ENCODE measurements at places on chromosomes 7 and 10.

- no peak for DNase-seq
Measured at GRCh38 chr10:129049501-129049900, 417.5 kb upstream of the MGMT start.

DNA sequence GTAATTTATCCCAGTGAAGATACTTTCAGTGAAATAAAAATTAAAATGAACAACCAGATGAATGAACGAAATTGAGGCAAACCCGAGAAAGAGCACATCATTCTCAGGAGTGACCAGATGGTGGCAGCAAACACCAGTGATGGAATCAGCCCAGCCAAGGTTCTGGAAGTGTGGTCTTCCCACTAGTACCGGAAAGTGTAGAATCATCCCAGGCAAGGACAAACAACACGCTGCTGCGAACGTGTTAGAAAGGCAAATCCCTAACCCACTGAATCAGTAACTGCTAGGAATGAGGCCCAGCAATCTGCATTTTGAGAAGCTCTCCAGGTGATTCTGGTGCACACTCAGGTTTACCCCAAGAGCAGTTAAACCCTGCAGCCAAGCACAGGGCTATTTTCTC lies 15.5 kb upstream of the SLC18A3 start:
- peak; percentile 81 for DNase-seq

DNA sequence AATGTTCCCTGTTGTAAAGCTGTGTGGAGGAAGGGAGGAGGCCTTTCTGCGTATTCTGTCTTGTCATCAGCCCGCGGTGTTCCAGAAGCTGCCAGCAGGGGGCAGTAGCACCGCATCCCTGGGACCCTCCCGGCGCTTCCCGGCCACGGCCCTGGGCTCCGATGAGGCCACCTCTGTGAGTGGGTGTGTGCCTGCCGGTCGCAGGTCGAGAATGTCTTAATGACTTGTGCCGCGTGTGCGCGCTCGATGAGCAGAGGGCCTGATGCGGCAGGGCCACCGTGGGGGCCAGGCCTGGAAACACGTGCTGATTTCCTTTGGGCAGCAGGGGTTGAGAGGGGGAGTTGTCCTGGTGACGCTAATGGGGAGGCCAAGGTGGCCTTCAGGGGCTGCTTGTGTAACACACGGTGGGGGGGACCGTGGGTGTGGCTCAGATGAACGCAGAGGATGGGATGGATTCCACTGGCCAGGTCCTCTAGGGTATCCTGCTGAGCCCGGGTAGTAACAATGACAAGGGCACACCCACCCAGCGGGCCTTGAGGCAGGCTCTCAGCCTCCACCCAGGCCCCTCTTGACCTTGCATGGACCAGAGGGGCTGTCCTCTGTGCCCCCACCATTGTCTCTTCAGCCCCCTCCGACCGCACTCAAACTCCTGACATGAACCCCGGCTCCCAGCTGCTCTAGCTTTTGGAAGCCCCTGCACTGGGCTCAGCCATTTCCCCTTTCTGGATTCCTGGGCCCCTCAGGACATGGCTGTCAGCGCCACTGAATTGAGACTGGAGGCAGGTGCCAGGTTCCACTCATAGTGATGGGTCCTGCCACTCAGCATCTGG lies 135.9 kb upstream of the PODXL start:
- peak; percentile 49 for DNase-seq

DNA sequence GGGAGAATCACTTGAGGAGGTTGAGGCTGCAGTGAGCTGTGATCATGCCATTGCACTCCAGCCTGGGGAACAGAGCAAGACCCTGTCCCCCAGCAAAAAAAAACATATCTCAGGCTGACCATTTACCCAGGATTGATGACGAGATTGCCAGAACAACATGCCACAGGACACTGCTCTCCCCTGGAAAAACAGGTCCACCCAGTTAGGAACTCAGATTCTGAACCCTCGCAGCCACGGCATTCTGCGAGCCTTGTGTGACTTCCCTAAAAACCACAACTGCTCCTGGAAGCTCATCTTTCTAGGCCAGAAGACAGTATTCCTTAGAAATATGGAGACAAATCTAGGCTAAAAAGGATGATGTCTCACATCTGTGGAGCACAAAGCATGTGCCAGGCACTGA lies 42.1 kb upstream of the SH2B2 start:
- DNase-seq: no peak

- DNase-seq: no peak
Measured at GRCh38 chr7:102918845-102919244, 6.0 kb downstream of the LRRC17 start.

- DNase-seq: peak; percentile 78
Measured at GRCh38 chr10:93376372-93377293, 105.5 kb downstream of the MYOF start.

GRCh38 chr10:77886795-77887355 lies 39.7 kb downstream of the DLG5 start:
- DNase-seq: no peak

Data from cerebellar cortex (tissue), 1 donor.